Lower leg skin (tissue), 4 donors: ENCODE measurements at places on chromosomes 5 and 9.

GRCh38 chr5:118558871-118559270 is 429.5 kb downstream of the DTWD2 start:
- no peak for DNase-seq

- DNase-seq = no peak
These were observed 742 bp downstream of the BHMT2 start for GRCh38 chr5:79070350-79070667.

DNA sequence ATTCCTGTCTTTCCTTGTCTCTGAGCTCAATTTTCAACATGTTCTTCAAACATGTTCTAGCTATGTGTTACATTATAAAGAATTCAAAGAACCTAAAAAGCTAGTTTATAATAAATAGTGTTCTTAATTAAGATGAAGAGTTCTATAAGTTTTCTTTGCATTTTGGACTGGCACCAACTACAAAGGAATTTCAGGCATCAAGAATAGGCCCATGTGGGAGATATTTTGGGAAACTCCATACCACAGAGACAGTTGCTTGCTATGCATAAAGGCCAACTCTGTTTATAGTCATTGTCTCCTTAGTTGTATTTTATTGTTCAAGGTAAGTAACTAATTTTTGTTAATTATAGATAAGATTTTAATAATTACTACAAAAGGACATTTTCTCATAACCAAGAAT is 4.5 kb downstream of the SLF1 start:
- no peak for DNase-seq

- DNase-seq = peak; percentile 94
These were observed at the start of gene ABLIM3 for GRCh38 chr5:149141224-149141956. Gene ABLIM3 (plus strand): TSS chr5:149141493. CDS start chr5:149142096, 603 bp downstream.

- no peak for DNase-seq
These were observed 137.5 kb downstream of the RGS3 start for GRCh38 chr9:113600871-113601614.
